Muscle of back (tissue), 13 donors: ENCODE measurements at places on chromosomes 1 and 21.
A peak's percentile ranks its signal among the peaks of the same experiment; 100 is the strongest.

- DNase-seq: no peak
Measured at GRCh38 chr1:233673261-233673946, 59.5 kb downstream of the KCNK1 start.

DNA sequence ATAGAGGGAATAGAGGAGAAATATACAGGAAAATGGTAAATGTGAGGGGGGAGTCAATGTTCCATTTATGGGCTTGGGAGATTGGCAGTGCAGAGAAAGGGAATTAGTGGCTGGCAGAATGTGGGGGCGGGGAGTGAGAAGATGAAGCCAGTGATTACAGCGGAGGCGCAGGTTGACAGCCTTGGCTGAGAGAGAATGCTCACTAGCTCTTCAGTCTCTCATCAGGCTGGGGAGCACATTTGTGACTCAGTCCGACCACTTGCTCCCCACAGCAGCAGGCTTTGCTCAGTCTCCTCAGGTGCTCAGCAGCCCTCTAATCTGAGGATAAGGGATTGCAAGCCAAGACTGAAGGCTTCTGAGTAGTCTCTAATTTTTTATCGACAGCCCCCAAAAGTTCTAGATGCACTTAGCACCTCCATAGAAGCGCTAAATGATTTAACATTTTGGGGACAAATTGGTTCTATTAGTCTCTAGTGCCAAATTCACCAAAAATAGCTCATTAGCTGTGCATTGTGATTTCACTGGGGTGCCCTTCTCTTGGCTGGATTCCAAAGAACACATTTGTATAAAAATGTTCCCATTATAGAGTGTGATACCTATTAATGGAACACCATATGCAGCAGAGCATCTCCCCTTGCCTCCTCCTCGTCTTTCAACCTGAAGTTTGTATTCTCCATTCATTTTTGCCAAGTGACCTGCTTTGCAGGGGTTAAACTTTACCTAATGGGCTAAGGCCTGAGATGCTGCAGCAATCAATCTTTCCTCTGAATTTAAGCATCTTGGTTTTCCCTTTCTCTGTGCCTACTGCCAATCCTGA is 191.8 kb downstream of the ZNF326 start:
- no peak for DNase-seq

- no peak for DNase-seq
Measured at GRCh38 chr1:204728045-204728444, 42.5 kb upstream of the LRRN2 start.

GRCh38 chr21:41973427-41973831 is 19.6 kb upstream of the C2CD2 start:
- DNase-seq: no peak

- DNase-seq: no peak
Measured at GRCh38 chr21:35586305-35586704, 474.0 kb downstream of the SETD4 start.

- no peak for DNase-seq
Measured at GRCh38 chr1:235113183-235113917, 15.3 kb downstream of the TOMM20 start.

DNA sequence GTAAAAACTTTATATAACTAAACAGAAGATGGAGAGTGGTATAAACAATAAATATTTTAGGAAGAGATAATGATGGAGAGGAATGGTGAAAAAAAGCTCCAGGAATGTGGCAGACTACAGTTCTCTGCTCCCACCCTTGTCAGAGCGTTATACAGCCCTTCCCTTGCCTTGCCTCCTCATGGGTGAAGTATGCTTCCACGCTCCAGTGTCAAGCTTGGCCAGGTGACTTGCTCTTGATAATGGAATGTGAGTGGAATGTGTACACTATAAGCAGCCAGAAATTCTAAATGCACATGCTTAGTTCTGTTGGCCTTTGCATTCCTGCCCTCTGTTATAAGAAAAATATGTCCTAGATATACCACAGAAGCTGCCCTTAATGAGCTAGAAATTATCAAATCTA is 24.7 kb upstream of the POGK start:
- no peak for DNase-seq

GRCh38 chr1:158101927-158102326 is 78.8 kb upstream of the CD1D start:
- DNase-seq: no peak

DNA sequence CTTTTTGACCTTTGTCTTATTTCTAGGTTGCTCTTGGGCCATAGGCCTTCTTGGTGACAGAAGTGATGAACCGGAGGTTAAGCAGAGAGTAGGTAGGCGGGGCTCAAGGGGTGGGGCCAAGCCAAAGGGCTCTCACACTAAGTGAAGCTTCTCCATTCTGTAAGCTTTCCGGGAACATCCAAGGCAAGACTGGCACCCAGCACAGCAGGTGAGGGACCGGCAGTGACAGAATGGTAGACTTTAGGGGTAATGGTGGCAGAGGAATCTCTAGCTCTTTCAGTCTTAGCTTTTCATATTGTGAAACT is at the start of gene TNFAIP8L2:
TSS of gene TNFAIP8L2 (plus strand) at position 135 of the 305 bp plus-strand sequence. CDS start 2,049 bp downstream, outside the sequence.
- no peak for DNase-seq

- DNase-seq: no peak
Measured at GRCh38 chr1:28682840-28683239, 14.3 kb downstream of the GMEB1 start.

- peak; percentile 12 for DNase-seq
Measured at GRCh38 chr1:145695821-145696629, 11.1 kb downstream of the PDZK1 start.

- DNase-seq: no peak
Measured at GRCh38 chr1:27906759-27907158, 28.0 kb upstream of the SMPDL3B start.

DNA sequence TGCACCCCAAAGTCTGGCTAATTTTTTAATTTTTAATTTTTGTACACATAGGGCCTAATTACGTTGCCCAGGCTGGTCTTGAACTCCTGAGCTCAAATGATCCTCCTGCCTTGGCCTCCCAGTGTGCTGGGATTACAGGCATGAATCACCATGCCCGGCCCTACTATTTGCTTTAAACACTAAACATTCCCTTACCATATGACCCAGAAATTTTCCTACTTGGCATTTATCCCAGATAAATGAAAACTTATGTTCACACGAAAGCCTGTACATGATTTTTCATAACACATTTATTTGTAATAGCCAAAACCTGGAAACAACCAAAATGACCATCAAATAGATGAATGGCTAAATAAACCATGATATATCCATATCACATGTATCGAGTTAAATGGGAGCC is 35.8 kb downstream of the NDUFS5 start:
- no peak for DNase-seq

DNA sequence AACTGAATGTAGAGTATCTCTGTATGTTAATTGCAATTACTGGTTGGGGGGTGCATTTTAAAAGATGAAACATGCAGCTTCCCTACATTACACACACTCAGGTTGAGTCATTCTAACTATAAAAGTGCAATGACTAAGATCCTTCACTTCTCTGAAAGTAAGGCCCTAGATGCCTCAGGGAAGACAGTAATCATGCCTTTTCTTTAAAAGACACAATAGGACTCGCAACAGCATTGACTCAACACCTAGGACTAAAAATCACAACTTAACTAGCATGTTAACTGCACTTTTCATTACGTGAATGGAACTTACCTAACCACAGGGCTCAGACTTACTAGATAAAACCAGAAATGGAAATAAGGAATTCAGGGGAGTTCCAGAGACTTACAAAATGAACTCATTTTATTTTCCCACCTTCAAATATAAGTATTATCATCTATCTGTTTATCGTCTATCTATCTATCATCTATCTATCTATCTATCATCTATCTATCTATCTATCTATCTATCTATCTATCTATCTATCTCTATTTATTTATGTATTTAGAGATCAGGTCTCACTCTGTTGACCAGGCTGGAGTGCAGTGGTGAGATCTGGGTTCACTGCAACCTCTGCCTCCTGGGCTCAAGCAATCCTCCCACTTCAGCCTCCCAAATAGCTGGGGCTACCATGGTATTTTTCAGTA is 47.8 kb downstream of the CHML start:
- DNase-seq: no peak

GRCh38 chr1:145979746-145980456 is 15.4 kb downstream of the POLR3GL start:
- DNase-seq: no peak
